ENCODE measurements at places on chromosomes 11 and 22.

DNA sequence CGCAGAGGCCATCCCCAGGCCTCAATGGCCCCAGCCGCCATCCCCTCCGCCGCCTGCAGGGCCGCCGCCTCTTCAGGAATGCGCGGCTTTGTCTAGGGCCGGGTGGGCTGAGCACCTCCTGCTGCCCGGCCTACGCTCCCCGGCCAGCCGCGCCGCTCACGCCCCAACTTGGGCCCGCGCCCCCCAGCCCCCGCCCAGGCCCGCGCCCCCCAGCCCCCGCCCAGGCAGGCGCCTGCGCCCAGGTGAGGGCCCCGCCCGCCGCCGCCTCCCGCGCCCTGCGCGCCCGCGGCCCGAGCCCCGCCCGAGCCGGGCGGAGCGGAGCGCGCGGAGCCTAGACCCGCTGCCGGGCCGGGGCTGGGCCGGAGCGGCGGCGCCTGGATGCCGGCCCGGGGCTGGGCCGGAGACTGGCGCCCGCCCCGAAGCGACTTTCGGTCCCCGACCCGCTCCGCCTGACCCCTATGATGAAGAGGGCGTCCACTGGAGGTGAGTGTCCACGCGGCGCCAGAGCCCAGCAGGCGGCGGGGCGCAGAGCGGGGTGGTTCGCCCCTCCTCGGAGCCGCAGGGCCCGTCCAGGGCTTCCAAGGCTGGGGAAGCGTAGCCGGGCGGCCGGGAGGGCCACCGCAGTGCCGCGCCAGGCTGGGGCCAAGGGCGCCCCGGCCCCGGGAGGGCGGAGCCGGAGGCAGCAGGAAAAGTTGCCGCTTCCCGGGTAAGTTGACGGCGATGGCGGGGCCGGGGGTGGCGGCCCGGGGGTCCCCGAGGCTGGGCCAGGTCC is 34.3 kb upstream of the PRODH start:
- DNase-seq: no peak

DNA sequence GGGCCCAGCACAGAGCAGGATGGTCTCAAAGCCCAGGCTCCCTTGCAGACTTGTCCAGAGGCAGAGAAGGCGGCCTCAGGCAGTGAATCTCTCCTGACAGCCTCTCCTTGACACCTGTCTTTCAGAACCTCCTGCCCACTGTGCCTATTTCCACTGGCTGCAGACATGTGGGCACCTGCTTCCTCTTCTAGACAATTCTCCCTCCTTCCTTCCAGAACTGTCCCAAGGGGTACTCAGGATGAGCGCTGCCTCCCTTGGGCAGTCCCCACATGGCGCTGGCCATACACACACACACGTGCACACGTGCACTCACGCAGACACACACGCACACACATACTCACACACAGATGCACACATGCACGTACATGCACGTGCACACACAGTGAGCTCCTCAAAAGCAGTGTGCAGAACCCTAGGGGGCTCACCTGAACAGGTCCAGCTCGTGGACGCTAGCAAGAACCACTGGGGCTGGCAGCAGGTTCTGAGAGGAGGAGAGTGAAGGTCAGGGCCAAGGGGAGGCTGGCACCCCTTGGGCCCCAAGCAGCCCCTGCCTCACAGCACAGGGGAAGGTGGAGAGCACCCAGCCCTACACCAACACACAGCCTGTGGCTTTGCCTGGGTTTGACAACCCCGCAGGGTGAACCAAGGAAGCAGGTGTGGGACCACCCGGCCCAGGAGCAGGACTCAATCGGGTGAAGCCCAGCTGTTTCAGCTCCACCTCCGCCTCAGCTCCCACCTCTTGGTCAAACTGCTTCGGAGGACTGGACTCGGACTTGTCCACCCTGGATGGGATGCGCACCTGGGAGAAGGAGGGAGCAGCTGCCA is 8.1 kb upstream of the PLXNB2 start:
- no peak for DNase-seq

DNA sequence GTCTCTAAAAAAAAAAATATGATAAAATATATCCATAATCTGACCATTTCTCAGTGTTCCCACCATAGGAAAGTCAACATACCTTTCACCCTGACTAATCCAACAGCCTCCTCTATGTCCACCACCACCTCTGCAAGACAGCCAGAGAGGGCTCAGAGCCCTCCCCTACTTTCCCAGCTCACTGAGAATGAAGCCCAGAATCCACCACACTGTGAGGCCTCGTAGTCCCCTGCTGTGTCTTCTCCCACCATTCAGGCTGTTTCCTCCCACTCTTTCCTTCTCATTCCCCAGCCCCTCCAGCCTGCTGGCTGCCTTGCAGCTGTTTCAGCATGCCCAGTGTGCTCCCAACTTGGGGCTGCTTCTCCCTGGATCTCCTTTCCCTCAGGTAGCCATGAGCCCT is 27.0 kb downstream of the SGSM3 start:
- DNase-seq: no peak

- no peak for DNase-seq
These were observed 19.6 kb upstream of the EIF3D start for GRCh38 chr22:36548606-36549005.

DNA sequence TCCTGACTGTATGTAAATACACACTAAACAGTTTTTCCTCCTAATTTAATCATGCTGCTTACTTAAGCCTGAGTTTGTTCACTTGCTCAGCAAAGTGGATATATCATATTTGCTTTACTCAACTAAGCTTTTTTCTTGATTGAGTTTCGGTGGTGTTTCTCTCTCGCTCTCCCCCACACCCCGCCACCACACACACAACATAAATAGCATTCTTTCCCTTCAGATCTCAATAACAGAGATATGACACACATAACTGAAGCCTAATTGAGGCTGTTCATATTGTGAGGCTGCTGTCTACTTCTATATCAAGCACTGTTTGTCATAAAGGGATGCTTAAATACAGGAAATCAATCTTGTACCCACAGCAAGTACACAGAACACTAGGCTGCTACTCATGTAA is 364.9 kb downstream of the FAT3 start:
- no peak for DNase-seq

- no peak for DNase-seq
These were observed 638 bp upstream of the TENM4 start for GRCh38 chr11:79441461-79441875.

- DNase-seq: no peak
These were observed 1186.2 kb downstream of the LRRC4C start for GRCh38 chr11:40273192-40273732.

DNA sequence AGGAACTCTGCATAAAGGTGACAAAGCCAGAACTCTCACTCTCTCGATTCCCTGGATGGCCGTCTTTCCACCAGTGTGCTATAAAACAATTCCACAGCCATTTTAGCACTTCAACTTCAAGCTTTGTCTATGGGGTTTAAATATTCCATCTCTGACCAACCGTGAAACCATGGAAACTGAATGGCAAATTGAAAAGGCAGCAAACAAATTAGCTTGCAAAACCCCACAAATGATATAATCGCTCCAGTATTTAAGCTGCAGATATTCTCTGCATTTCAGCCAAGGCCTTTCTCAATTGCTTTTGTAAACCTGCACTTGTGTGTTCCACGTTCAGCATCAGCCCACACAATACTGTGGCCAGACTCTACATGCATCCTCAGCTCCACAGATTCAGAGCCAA is 131.7 kb upstream of the ISX start:
- no peak for DNase-seq

GRCh38 chr11:119041821-119042514 is 11.3 kb upstream of the SLC37A4 start:
- DNase-seq: no peak

DNA sequence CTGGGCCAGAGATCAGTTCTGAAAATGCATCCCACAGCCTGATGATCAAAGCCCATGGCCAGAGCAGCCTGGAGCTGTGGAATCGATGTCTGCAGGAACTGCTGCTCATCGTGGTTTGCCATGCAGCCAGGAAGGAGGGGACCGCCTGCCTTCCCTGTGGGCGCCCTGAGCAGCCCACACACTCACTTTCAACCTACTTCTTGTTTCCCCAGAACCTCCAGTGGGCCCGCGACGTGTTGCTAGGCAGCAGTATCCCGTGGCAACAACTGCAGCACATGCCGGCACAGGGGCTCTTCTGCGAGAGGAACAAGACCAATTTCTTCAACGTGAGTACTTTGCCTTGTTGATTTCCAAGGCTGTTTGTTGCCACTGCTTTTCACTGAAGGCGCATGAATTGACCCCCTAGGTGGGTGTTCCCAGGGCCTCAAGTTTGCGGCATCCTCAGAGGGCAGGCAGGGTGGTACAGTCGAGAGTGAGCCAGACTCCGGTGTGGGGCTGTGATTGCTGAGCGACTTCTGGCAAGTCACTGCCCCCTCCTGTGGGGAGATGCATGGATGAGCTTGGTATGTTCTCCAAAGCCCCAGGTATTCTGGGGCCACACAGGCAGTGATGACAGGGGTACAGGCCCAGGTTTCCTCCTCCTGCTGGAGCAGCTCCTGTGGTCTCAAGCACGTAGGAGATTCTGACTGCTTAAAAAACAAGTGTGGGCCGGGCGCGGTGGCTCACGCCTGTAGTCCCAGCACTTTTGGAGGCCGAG is 47.0 kb upstream of the SUSD2 start:
- DNase-seq: no peak

DNA sequence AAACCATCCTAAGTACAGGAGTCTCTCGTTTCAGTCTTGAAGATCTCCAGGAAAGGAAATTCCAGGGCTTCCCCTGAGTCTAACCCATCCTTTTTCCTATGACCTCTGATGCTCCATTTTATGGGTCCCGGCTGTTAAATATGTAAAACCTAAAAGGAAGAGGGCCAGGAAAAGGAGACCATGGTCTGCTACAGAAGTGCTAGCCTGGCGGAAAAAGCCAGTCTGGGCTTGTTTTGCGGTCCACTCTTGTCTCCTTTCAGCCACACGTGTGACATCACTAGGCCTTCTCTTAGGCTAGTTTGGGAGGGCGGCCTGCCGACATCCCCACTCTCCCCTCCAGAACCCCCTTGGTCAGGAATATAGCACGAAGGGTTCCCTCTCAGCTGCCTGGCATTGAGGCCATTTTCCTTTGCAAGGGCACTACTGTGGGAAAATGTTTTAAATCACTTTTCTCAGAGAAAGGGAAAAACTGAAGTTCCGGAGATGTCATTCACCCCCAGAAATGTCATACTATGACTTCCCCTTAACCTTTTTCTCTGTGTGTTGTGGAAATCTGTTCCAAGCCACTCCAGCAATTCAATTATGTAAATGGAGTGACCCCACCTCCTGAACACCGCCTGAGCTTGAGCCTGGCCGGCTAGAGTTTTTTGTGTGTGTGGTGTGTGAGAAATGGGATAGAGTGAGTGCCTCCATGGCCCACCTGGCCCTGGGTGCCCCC is 86.9 kb downstream of the UBASH3B start:
- DNase-seq: no peak

DNA sequence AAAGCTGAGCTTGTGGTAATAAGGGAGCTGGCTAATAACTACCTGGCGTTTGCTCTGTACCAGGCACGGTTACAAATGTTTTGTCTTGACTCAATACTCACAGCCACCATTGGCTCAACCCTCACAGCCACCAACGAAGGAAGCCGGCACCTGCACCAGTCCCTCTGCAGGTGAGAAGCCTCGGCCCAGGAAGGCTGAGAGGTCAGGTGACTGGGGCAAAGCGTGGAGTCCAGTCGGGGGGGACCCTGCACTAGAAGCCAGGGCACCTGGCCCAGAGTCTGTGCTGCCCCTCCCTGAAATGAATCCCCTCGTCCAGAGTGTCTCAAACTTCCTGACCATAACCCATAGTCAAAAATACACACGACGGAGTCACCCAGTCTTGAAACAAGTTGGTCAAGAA is 90.1 kb downstream of the PHF21B start:
- no peak for DNase-seq

GRCh38 chr11:113043698-113044097 is 82.5 kb downstream of the NCAM1 start:
- no peak for DNase-seq

DNA sequence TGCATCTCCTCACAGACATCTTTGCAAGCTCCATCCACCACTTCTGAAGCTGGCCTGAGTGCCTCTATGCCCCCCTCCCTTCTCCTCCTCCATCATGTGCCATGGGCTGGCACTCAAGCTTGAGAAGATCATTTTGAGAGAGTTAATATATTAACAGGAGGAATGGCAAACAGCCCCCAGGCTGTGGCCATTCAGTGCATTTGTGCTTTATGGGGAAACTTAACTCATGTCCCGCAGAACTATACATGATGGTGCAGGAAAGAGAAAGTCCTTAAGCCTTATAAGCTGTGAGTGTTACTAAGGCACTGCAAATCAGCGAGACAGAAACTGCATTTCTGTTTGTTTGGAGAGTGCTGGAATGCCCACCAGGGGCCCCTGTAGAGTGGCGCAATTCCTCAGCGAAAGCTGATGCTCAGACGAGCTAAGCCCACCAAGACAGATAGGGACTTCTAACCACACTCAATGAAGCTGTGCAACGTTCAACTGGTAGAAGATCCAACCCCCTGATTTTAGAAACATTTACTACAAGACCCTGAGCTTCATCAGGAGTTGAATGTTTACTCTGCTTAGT is 26.8 kb upstream of the PHLDA2 start:
- no peak for DNase-seq

DNA sequence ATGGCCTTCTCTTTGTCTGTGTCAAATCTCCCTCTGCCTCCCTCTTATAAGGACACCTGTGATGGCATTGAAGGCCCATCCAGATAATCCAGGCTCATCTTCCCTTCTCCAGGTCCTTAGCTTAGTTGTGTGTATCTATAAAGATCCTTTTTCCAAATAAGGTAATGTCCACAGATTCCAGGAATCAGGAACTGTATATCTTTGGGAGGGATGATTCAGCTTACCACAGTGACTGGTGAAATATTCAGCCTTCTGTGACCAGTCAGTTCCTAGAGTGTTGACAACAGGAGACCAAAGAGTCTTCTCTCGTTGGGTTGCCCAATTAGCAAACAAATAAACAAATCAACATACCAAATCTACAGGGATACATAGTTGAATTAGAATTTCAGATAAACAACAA is 175.8 kb downstream of the MPPED1 start:
- DNase-seq: no peak
